Heart right ventricle (tissue), 16 donors: ENCODE measurements at places on chromosomes 11 and 22. TPM values are rescaled to one million over a fixed set of nuclear protein-coding genes. Genes with fewer than 3 reads are reported as not detected.

The DNHD1 gene
- total RNA-seq: 5.5 TPM

The CCDC88B gene
- total RNA-seq: 8.0 TPM

The GRAP2 gene
- 0.45 TPM for total RNA-seq

The IL17REL gene
- not detected for total RNA-seq

The AGBL2 gene
- 0.44 TPM for total RNA-seq

The MFNG gene
- 19.4 TPM for total RNA-seq

The OR8G5 gene
- total RNA-seq: not detected

The OR5AN1 gene
- total RNA-seq: not detected

The FAM76B gene
- 8.1 TPM for total RNA-seq

The TEF gene
- total RNA-seq: 25.3 TPM

The CEND1 gene
- total RNA-seq: 0.25 TPM

The YAP1 gene
- 62.5 TPM for total RNA-seq
